Activated T-helper 1 cell treated with anti-CD3 and anti-CD28 coated beads, Interleukin-12 subunit alpha, Interleukin-12 subunit beta, Interleukin-2, Interleukin-4 antibody, amounts not matched to agents 30 ng/mL and 10 ng/mL and 1 ng/mL, durations not matched to agents 14 hours and 24 hours and 36 hours (primary cell): ENCODE measurements at places on chromosomes 7 and 10. TPM values are rescaled to one million over a fixed set of nuclear protein-coding genes. Genes with fewer than 3 reads are reported as not detected.

Gene SFTPA1
- not detected in 2 replicates for total RNA-seq

GRCh38 chr10:114103284-114103683 lies 59.6 kb downstream of the ADRB1 start:
- DNase-seq = no peak

- DNase-seq = no peak
These were observed 115.9 kb upstream of the EEPD1 start for GRCh38 chr7:36037121-36037662.

Gene ZNF438
- total RNA-seq = 2.4 and 2.6 TPM in 2 replicates

Gene BCAP29
- total RNA-seq = 43.5 and 44.5 TPM in 2 replicates

Gene HABP2
- total RNA-seq = not detected in 2 replicates

- DNase-seq = no peak
These were observed 88.1 kb upstream of the KMT2C start for GRCh38 chr7:152523916-152524315.

- DNase-seq = no peak
These were observed 17.0 kb downstream of the AGK start for GRCh38 chr7:141568227-141568626.

DNA sequence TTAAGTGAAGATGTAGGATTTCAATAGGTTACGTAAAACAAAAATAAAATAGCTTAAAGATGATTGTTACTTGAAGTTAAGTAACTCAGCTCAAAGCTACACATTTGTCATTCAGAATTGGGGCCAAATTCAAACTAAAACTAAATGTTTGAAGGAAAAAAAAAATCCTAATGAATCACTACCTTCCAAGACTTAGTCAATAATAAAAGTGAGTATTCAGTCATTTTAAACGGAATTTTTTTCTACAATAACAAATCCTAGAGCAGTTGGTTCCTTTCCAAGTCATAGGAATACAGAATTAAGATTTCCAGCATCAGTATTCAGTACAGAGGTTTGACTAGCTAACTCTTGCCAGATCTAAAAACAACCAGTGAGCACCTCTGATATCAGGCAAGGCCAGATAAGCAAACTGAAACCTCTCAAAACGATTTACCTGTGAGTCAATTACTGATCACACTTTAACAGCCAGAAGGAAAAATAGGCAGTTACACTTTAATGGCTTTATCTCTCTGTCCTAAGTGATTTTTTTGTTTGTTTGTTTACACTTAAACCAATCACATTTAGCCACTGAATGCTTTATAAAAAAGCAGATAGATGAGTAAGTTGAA lies 669.8 kb upstream of the ANKRD30A start:
- no peak for DNase-seq

GRCh38 chr10:111338805-111339204 lies 262.0 kb downstream of the ADRA2A start:
- no peak for DNase-seq

DNA sequence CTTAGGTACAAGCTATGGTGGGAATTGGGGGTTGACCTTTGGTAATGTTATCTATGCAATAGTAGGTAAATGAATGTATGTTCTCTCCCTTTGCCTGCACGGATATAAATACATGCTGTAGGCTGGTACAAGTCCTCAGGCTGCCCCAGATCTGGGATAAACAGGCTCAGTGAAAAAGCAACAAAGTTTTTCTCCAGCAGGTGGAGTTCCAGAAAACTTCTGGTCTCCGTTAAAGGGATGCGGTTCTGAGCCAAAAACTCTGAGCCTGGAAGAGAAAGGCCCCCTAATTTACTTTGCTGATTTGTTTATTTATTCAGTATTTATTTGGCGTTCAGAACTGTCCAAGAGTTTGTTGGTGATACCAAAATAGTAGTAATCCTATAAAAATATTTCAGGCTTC lies 204.7 kb downstream of the ADRA2A start:
- DNase-seq = no peak

- no peak for DNase-seq
These were observed 1.3 kb upstream of the HIP1 start for GRCh38 chr7:75739796-75740672.

Gene PSD
- total RNA-seq = 9.9 and 10.6 TPM in 2 replicates

DNA sequence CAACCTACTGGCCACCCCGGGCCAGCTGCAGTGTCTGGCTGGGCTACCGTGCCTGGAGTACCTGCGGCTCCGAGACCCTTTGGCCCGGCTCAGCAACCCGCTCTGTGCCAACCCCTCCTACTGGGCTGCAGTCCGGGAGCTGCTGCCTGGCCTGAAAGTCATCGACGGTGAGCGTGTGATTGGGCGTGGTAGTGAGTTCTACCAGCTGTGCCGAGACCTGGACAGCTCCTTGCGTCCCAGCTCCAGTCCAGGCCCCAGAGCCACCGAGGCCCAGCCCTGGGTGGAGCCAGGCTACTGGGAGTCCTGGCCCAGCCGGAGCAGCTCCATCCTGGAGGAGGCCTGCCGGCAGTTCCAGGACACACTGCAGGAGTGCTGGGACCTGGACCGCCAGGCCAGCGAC lies 4.2 kb downstream of the RARRES2 start:
- DNase-seq = no peak

Gene SPDYE2
- not detected in 2 replicates for total RNA-seq

- DNase-seq = no peak
These were observed 2.6 kb downstream of the LUC7L2 start for GRCh38 chr7:139362302-139362701.

Gene NME8
- not detected in 2 replicates for total RNA-seq

Gene ZNF117
- 3.1 TPM in 2 replicates for total RNA-seq

Gene DPCD
- 3.6 and 4.8 TPM in 2 replicates for total RNA-seq
